ENCODE measurements at places on chromosomes 12 and 14.

- H3K27me3 ChIP-seq, result peaks cover 2% of the 10 kb centered on the region
- DNase-seq, result no peak
- no peak overlapping the region for H3K4me3 ChIP-seq
- no peaks in the 10 kb centered on the region for H3K4me1 ChIP-seq
Observed at GRCh38 chr14:29858299-29858698, 69.3 kb downstream of the PRKD1 start.

DNA sequence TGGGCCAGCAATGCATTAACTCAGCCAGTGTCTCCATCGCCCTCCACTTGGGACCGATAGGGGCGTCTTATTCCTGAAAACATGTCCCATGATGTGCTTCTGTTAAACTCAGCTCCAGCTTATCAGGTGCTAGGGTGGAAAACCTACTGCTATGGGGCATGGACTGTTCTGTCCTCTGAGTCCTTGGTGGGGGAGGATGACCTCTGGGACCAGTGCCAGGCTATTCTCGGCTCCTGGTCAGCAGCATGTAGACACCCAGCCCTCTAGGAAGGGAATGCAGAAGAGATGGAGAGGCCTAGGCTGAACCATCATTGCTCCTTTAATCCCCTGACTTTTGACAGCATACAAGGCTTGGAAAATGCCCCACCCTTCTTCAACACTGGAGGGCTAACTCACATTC lies 486.2 kb downstream of the MED13L start:
- H3K27me3 ChIP-seq, result no peaks in the 10 kb centered on the region
- H3K4me3 ChIP-seq, result no peak overlapping the region
- no peak for DNase-seq
- H3K4me1 ChIP-seq, result no peaks in the 10 kb centered on the region
- H3K36me3 ChIP-seq, result no peaks in the 10 kb centered on the region
- no peak overlapping the region for H3K27ac ChIP-seq

GRCh38 chr14:34233619-34234018 lies 228.4 kb downstream of the SPTSSA start:
- no peak for DNase-seq
- no peaks in the 10 kb centered on the region for H3K36me3 ChIP-seq
- H3K4me1 ChIP-seq, result no peaks in the 10 kb centered on the region
- H3K27ac ChIP-seq, result no peak overlapping the region

GRCh38 chr14:97706819-97707218 lies 909.6 kb downstream of the VRK1 start:
- H3K27me3 ChIP-seq, result no peaks in the 10 kb centered on the region
- H3K27ac ChIP-seq, result peak overlapping the region; percentile 99
- no peaks in the 10 kb centered on the region for H3K36me3 ChIP-seq

DNA sequence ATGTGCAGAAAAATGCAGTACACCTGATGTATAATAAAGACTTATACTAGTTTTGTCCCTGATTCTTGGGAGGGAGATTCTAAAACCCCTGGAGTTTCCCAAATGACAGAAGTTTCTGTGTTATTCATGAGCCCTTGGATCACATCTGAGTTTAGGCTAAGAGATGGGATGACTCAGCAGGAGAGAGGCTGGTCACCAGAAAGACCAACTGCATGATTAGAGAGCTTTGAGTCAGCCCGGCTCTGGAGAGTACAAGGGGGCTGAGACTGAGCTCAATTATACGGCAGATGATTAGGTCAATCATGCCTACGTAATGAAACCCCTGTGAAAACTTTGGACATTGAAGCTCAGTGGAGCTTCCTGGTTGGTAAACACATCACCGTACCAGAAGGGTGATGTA lies 174.2 kb downstream of the SSPN start:
- H3K4me3 ChIP-seq, result no peak overlapping the region
- no peaks in the 10 kb centered on the region for H3K27me3 ChIP-seq
- peaks cover 16% of the 10 kb centered on the region for H3K36me3 ChIP-seq
- no peaks in the 10 kb centered on the region for H3K4me1 ChIP-seq
- no peak for DNase-seq
- H3K27ac ChIP-seq, result no peak overlapping the region
